Dorsolateral prefrontal cortex (tissue), 122 donors: ENCODE measurements at places on chromosomes 7 and 10.

GRCh38 chr7:114085592-114086501 is 167.0 kb upstream of the PPP1R3A start:
- DNase-seq = peak; percentile 26

GRCh38 chr10:500876-501275 is 188.6 kb downstream of the DIP2C start:
- DNase-seq = no peak

DNA sequence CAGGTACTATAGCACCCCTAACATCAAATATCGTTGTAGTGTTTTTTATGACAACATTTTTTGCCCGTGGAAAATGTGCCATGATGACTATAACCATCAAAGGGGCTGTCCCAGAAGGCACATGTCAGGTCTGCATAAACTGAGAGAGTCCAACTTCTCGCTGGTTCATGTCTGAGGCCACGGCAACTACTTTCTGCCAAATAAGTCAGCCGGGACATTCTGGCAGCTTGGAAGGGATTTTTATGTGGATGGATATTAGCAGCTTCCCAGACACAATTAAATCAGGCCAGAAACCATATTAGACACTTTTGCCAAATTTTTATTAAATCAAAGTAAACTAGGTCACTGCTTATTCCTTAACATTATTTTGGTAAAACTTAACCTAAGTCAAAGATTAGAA is 477.4 kb upstream of the FZD8 start:
- DNase-seq = no peak

DNA sequence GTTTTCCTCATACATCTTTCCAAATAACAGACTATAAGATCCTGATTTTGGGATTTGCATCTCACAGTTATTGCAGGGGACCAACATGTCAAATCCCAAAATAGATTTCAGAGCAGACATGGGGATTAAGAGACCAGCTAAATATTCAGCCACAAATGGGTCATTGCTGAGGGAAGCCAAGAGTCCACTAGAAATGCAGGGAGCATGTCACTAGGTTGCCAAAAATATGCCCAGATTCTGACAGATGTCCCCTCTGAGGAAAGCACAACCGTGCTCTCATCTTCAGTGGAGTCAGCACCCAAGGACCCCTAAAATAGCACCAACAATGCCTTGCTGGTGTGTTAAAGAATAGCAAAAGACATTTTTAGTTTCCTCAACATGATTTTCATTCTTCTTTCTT is 56.2 kb upstream of the AGK start:
- no peak for DNase-seq

- DNase-seq = no peak
These were observed 35.1 kb downstream of the SLIT1 start for GRCh38 chr10:97150616-97151015.

DNA sequence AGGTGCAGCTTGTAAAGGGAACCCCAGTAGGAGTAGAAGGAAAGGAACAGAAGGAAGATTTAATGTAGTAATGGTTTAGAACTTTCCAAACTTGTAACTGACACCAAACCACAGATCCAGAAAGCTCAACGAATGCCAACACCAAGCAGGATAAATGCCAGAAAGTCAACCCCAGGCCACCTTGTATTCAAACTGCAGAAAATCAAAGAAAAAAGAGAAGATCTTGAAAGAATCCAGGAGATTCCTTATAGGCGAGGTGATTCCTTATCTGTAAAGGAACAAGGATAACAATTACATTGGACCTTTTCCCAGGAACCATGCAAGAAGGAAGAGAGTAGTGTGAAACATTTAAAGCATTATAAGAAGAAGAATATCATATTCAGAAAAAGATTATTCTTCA is 93.6 kb downstream of the NKX6-2 start:
- DNase-seq = no peak

GRCh38 chr10:75437693-75438092 is 6.3 kb downstream of the LRMDA start:
- no peak for DNase-seq

- no peak for DNase-seq
These were observed 337.5 kb upstream of the KCND2 start for GRCh38 chr7:119935418-119936025.

- no peak for DNase-seq
These were observed 262.5 kb upstream of the PPP2R2D start for GRCh38 chr10:131638049-131638879.

DNA sequence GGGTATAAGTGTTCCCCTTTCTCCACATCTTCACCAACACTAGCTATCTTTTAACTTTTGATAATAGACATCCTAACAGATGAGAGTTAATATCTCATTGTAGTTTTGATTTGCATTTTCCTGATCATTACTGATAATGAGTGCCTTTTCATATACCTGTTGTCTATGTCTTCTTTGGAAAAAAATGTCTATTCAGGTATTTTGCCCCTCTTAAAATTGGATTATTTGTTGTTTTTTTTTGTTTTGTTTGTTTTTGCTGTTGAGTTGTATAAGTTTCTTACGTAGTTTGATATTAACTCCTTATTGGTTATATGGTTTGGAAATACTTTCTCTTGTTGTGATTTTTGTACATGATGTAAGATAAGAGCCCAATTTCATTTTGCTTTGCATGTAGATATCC is 214.7 kb downstream of the MALRD1 start:
- DNase-seq = no peak

- no peak for DNase-seq
These were observed 15.9 kb upstream of the FAM241B start for GRCh38 chr10:69614130-69614529.

DNA sequence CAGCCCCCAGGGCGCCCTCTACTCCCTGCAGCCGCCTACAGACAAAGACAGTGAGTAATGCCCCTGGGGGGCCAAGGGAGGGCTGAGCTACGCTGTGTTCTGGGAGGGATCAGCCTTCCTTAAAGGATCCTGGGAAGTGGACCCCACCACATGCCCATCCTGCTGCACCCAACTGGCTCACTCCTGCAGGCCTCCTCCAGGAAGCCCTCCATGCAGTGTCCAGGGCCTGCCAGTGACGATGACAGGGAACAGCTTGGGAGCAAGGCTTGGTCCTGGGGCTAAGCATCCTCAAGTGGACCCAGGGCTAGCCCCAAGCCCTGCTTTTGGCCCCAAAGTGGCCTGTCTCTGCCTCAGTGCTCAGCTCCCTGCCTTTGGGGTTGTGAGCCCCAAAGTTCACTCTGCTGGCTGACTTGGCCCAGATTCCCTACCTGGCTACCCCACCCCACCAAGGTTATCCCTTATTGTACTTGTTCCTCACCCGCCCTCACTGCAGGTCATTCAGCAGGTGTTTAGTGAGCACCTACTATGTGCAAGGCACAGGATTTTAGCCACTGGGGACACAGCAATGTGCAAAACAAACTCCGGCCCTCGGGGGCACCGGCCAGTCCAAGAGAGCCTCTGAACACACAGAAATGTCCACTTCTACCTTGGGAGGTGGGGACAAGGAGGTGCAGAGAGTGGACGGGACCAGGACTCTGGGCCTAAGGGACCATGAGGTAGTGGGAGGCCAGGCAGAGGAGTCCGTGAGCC is 83.5 kb downstream of the MYL10 start:
- DNase-seq = no peak

GRCh38 chr7:135922263-135922662 is 54.9 kb downstream of the MTPN start:
- DNase-seq = no peak

GRCh38 chr7:43092819-43093218 is 19.6 kb upstream of the HECW1 start:
- DNase-seq = no peak

- DNase-seq = no peak
These were observed 93.0 kb downstream of the KCNMA1 start for GRCh38 chr10:77544617-77545016.

GRCh38 chr7:74126220-74126880 is 42.7 kb downstream of the LIMK1 start:
- DNase-seq = no peak

GRCh38 chr10:92103376-92104090 is 180.0 kb downstream of the BTAF1 start:
- no peak for DNase-seq

GRCh38 chr7:149692557-149692982 is 80.8 kb downstream of the ZNF467 start:
- DNase-seq = no peak

DNA sequence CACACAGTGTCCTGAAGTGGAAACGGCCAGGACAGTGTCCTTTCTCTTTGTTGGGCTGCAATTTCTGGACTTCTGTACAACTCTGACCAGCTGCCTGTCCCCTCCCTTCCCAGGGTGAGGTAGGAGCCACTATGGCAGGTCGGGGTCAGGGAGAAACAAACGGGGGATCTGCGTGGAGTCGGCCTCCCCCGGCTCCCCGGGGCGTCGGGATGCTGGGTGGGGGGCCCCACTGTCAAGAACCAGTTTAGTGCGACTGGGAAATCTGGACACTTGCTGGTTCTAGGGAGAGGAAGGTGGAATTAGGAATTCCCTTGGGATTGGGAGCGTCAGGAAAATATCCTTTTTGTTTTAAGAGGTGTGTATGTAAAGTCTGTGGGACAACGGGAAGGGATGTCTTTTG is 567 bp downstream of the SYCE1 start:
- DNase-seq = no peak

GRCh38 chr7:7203813-7204575 is 21.6 kb downstream of the C1GALT1 start:
- DNase-seq = no peak

- no peak for DNase-seq
These were observed 521.4 kb downstream of the ANKRD7 start for GRCh38 chr7:118745927-118746326.

GRCh38 chr7:21749378-21749777 is 196.3 kb downstream of the CDCA7L start:
- DNase-seq = no peak

GRCh38 chr7:157022681-157023588 is 12.5 kb upstream of the MNX1 start:
- DNase-seq = no peak

DNA sequence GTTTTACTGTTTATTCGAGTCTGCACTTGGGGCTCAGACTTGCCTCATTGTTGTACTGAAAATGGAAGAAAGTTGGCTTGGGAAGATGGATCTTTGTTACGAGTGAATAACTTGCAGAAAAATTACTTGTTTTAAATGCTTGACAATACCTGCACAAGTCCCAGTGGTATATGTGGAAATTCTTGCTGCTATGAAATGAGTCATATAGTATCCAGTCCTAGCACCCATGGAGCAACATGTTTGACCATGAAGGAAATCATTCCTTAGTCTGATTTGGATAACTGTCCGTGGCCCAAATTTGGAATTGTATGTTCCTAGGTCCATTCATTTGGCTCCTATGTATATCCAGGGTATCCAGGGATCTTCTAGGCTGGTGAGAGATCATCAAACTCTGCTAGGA is 1096.8 kb downstream of the KCNMA1 start:
- no peak for DNase-seq

DNA sequence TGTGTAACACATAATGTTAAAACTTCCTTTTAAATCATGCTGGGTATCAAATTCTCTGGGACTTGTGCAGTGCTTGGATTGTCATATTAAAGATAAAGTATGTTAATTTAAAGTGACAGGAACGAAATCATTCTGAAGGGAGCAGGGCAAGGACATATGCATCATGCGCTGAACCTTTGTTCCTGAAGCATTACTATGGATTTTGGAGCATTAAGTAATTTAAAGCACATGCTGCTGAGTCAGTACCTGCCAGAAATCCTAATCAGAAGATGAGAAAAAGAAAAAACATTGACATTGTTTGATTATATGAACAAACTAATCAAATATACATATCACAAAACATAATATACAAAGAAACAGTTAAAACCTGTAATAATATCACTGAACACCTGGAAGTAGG is 101.4 kb downstream of the MICU1 start:
- no peak for DNase-seq

- DNase-seq = no peak
These were observed 50.9 kb downstream of the LAMB4 start for GRCh38 chr7:108079276-108079647.

DNA sequence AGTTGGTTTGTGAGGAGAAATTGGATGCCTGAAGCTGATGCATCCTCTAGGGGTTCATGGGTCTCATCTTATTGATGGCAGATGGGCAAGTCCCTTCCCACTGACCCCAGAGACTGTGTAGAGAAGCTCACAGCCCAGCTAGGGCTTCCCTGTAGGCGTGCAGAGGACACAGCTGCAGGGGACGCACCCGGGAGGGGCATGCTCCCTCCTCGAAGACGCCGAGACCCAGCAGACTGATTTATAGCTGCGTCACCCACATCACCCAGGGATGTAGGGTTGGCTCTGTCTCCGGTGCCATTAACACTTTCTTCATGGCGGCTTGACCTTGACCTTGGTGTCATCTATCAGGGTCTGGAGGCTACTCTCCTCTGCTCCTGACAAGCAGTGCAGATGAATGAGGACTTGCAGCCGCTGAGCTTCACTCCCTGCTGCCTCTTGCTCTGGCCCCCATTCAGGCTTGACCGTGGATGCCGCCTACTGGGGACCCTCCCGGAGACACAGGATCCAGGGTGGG is 549.7 kb downstream of the TCERG1L start:
- DNase-seq = no peak

DNA sequence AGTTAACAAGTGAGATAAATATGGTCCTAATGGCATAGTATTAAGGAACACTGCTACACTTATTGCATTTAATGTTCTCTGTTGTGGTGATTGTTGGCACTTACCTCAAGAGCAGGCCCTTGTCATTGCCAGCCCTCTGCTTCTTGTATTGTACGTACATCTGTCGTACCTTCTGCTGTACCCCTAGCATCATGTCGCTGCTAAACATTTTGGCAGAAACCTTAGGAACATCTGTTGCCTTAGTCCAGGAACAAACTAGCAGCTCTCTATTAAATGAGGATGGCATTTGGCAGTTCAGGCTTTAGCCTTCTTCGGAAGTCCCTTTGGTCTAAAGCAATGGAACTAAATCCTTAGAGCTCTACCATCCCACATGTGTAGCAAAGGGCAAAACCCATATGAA is 47.6 kb downstream of the PRKG1 start:
- DNase-seq = no peak

DNA sequence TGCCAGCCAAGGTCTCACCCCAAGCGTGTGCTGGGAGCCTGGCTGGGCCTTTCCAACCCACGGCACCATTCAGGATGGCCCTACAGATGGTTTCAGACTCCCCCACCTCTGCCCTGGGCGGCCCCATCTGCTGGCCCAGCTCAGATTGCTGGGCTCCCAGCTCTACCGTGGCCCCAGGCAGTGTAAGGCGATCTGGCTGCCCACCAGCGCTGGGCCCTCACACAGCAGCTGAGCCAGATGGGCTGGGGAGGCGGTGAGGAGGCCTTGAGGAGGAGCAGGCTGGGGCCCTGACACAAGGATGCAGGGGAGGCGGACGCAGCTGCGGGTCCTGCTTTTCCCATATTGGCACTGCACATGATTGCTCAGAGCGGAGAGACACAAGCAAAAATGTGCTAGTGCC is 162.8 kb downstream of the NRF1 start:
- no peak for DNase-seq

DNA sequence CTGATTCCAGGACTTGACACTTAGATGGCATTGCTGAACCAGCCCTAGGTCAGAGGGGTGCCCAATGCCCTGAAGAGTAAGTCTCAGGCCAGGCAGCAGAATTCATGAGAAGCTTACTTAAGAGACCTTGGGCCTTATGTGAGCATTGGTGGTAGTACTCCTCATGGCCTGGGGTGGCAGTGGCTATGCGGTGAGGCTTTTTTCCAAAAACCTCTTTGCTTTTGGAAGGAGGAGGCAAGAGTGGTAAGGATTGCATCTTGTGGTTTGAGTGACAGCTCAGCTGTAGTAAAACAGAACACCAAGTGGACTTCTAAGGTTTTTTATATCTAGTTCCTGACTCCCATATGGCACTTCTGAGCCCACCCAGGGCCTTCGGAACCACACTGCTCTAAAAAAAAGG is 459.0 kb upstream of the STEAP1 start:
- no peak for DNase-seq
